ENCODE measurements at places on chromosomes 12 and 14. TPM values are rescaled to one million over a fixed set of nuclear protein-coding genes. Genes with fewer than 3 reads are reported as not detected.

TCL1B gene
- not detected for total RNA-seq

PRIMA1 gene
- total RNA-seq: not detected

EFS gene
- total RNA-seq: not detected

BCL11B gene
- not detected for total RNA-seq

GRCh38 chr12:56338308-56339157, at the start of gene IL23A:
Gene IL23A, plus strand, starts transcription at chr12:56338884. Its CDS starts 161 bp downstream, at chr12:56339045.
- no peak within 1 kb of the TSS for H3K27ac ChIP-seq
- no peaks in the 10 kb centered on the region for H3K27me3 ChIP-seq
- no peaks in the 10 kb centered on the region for H3K36me3 ChIP-seq

DNA sequence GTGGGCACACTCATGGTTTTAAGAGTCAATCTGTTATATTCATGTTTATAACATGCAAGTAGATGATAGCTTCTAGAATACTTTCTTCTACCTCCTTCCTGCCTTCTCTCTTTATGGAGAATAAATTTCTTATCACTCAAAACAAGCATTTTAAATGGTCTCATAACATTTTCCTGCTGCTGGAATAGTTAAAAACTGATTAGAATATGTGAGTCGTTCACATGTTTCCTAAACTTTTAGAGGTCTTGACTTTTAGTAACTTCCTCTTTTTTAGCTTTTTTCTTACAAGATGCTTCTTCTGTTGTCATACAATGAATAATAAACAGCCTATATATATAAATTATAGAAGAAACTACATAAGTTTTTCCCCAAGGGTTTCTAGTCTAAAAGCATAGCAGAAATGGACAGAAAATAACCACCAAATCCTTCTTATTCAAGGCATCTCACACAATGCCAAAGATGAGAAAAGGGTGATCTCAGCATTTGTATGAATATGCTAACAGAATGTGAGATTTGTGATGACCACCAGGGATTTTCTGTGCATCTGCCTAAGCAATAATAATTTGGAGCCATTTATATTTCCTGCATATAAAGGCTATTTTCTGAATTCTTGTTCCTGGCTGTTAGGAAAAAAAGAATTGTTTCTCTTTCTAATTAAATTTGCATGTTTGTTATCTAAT, 127.8 kb downstream of the DAAM1 start:
- DNase-seq: no peak
- H3K27ac ChIP-seq: no peak overlapping the region
- peaks cover 20% of the 10 kb centered on the region for H3K4me1 ChIP-seq
- H3K36me3 ChIP-seq: no peaks in the 10 kb centered on the region
- H3K27me3 ChIP-seq: no peaks in the 10 kb centered on the region

DNA sequence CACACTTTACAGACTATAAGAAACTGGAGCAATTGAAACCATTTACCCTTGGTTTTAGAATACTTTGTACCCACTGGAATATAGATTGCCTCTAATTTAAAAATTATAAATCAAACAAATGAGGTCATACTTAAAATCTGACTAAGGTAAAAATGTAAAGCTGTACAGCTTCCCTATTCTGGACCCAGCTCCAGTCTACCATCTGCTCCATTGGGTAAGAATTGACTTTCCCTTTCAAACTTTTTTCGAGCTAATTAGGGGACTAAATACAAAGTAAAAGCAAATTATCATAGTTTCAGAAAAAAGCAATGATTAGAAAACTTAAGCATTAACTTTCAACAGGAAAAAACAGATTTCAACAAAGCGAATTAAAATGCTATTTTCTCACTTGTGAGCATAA, 4.3 kb downstream of the KRR1 start:
- H3K4me1 ChIP-seq: peaks cover 50% of the 10 kb centered on the region
- no peak for DNase-seq
- H3K4me3 ChIP-seq: no peak overlapping the region
- peaks cover 58% of the 10 kb centered on the region for H3K36me3 ChIP-seq

DNA sequence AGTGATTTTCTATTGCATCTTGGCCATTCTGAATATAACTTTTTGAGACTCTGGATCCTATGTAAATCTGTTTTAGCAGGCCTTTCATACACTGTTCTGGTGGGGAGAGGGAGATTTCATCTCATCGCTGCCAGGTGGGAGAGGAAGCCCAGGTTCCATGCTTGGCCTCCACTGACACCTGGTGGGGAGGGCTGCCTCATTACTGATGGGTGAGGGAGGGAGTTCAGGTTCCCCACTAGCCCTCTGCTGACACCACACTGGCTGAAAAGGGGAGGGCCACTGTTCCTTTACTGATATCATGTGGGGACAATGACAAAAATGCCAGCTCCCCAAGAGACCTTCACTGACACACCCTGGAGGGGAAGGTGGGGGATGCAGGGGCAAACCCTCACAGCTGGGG, 2.4 kb upstream of the GALNT8 start:
- no peaks in the 10 kb centered on the region for H3K36me3 ChIP-seq
- no peak overlapping the region for H3K27ac ChIP-seq
- no peak overlapping the region for H3K4me3 ChIP-seq

DNA sequence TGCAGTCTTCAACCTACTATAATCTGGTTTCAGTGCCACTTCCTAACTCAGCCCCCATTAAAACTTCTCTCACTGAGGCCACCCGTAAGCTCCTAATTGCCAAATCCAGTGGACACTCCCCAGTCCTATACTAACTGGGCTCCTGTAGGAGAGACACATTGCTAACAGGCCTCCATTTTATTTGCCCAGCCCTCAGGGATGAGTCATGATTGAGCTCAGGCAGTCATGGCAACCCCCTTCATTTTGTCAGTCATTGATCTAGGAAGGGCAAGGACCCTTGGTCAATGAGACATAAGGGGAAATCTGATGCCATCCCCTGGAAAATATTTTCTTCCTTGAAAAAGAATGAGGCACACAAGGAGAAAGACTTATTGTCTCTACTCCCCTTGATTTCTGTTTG, 70.1 kb upstream of the HIF1A start:
- DNase-seq: no peak
- no peaks in the 10 kb centered on the region for H3K27me3 ChIP-seq
- H3K27ac ChIP-seq: no peak overlapping the region
- no peaks in the 10 kb centered on the region for H3K36me3 ChIP-seq
- no peak overlapping the region for H3K4me3 ChIP-seq

DNA sequence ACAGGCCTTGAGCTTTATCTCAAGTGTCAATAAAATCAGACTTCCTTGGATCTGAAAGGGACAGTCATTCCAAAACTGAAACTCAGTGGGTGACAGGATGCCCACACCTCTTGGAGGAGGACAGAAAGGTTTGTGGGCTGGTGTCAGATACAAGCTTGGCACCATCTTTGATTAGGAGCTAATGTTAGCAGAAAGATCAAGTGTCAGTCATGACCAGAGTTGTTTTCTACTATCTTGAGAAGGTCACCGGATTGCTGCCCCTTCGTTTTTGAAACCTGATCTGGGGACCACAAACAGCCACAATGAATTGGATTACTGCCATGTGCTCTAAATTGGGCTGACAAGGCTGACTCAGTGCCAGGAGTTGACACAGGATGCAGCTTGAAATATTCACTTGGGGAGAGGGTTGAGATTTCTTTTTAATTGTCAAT, 88.3 kb downstream of the OTOGL start:
- no peak for DNase-seq
- no peaks in the 10 kb centered on the region for H3K27me3 ChIP-seq
- H3K4me3 ChIP-seq: no peak overlapping the region
- no peaks in the 10 kb centered on the region for H3K4me1 ChIP-seq
- H3K27ac ChIP-seq: no peak overlapping the region

DNA sequence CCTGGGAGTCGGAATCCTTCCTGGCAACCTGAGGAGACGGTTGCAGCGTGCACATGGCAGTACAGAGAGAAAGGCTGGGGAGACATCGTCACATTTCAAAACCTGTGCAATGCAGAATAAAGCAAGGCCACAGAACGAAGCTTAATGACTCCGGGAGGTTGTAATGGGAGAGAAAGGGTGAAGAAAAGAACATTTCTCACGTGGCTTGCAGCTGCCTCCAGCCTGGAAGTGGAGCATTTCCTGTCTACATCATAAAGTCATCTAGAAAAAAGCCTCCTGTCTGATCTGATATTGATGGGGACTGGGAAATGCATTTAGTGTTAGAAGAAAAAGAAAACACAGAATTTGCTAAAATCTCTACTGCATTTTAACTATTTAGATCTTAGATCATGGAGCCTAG, 209.3 kb downstream of the TMEM132C start:
- no peak overlapping the region for H3K4me3 ChIP-seq
- no peak for DNase-seq
- H3K27me3 ChIP-seq: no peaks in the 10 kb centered on the region
- H3K4me1 ChIP-seq: no peaks in the 10 kb centered on the region

- peaks cover 6% of the 10 kb centered on the region for H3K4me1 ChIP-seq
- no peaks in the 10 kb centered on the region for H3K36me3 ChIP-seq
- no peaks in the 10 kb centered on the region for H3K27me3 ChIP-seq
Measured at GRCh38 chr12:67721248-67721647, 72.7 kb downstream of the DYRK2 start.

DNA sequence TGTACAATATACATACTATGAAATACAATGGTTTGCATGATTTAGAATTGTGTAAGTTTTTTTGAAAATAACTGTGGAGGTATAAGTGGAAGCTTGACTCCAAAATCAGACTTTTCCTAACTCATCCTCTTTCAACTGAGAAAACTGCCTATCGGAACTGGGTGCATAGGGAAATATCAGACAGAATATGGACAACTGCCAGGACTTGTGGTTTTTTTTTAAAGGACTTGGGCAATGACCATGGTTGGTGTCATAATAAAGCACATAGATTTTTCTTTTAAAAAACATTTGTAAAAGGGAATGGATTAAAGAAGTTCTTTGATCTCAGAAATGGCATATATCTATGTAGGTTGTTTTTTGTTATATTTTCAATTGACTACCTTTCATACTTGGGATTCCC, 53.3 kb upstream of the LRRK2 start:
- no peaks in the 10 kb centered on the region for H3K27me3 ChIP-seq
- H3K36me3 ChIP-seq: no peaks in the 10 kb centered on the region
- H3K27ac ChIP-seq: no peak overlapping the region
- no peak for DNase-seq
- H3K4me1 ChIP-seq: no peaks in the 10 kb centered on the region

DNA sequence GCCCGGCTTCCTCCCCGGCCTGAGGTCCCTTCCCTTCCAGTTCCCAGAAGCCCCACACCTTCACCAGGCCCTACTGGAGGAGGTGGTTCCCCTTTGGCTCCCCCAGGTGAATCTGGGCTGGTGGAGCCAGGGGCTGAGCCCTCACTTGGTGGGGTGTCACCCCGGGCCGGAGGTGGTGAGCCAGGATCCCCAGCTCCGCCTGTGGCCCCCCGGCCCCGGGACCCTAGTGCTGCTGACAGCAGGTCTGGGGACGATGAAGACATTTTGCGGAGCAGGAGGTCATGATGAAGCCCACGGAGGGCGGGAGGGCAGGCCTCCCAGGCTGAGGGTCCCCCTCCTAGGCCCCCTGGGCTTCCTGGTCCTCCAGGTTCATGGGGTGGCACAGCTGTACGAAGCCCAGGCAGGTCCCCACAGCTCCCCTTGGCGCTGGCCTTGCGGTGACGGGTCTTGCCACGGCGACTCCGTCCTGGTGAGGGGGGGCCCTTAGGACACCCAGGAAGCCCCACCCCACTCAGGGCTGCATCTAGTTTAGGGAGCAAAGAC, 16.6 kb downstream of the MAP3K12 start:
- DNase-seq: no peak
- H3K27ac ChIP-seq: no peak overlapping the region
- peaks cover 38% of the 10 kb centered on the region for H3K36me3 ChIP-seq
- H3K4me3 ChIP-seq: no peak overlapping the region
- H3K27me3 ChIP-seq: no peaks in the 10 kb centered on the region

GRCh38 chr14:63454436-63454835, 88.7 kb downstream of the PPP2R5E start:
- no peaks in the 10 kb centered on the region for H3K27me3 ChIP-seq
- no peak overlapping the region for H3K4me3 ChIP-seq
- peaks cover 13% of the 10 kb centered on the region for H3K36me3 ChIP-seq
- H3K27ac ChIP-seq: peak overlapping the region; percentile 63
